ENCODE measurements at places on chromosomes 5 and 9.

GRCh38 chr5:120516805-120517204 lies 52.7 kb downstream of the PRR16 start:
- DNase-seq, result no peak

DNA sequence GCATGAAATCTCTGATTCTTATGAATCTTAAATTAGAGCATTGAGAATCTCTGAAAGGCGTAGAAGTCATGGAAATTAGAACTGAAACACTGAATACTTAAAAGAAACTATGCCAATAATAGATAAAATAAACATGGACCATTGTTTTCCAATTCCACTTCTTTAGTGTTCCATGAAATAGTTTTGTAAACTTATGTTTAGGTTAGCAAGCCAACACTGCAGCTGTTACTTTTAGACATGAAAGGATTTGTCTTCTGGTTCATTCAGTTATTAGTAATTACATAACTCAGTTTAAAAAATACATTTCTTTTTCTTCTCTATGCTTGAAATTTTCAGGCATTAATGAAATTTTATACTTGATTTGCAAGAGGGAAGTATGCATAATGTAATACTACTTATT lies 733.4 kb upstream of the NUDT12 start:
- no peak for DNase-seq

- DNase-seq, result no peak
Measured at GRCh38 chr5:74576941-74577456, 63.5 kb downstream of the ENC1 start.

DNA sequence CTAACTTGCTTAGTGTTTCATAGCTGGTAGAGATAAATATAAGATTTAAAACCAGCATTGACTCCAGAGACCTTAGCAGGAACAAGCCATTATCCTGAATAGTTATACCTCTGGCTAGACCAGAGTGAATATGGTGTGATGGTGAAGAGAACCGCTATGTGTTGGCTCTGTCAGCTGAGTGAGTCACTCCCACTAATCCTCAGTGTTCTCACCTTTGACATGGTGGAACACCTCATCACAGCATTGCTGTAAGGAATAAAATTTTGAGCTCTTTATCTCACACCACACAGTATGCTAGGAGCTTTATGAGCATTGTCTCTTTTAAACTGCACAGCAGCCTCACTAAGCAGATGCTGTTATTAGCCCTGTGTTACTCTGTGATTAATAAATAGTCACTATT lies 90.7 kb upstream of the DHFR start:
- no peak for DNase-seq

GRCh38 chr9:135296735-135297455 lies 182.7 kb upstream of the PPP1R26 start:
- DNase-seq, result no peak

DNA sequence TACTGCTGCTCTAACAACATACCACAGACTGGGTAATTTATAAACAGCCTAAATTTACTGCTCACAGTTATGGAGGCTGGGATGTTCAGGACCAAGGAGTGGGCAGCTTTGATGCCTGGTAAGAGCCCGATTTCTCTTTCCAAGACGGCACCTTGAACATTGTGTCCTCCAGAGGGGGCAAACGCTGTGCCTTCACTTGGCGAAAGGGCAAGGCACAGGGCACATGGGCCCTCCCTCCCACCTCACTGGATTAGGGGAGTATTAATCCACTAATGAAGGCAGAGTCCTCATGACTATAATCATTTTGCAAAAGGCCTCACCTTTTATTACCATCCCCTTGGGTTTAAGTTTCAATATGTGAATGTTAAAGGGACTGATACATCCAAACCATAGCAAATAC lies 397.7 kb downstream of the TMEM38B start:
- DNase-seq, result no peak

DNA sequence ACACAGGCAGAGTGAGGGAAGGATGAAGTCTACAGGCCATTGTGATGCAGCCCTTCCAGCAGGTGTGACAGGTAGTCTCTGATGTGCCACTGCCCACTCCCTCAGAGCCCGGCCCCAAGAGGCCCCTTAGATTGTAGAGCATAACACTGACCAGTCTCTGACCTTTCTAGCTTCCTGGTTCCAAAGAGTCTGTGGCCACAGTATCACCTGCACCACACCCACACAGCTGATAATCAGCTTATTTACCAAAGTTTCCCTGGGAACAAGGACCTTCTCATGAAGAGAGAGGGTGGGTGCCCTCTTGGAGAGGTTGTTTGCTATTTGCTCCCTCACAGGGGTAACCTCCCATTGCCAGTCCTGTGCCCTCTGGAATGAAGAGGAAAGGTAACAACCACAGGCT lies 11.0 kb upstream of the ACER2 start:
- DNase-seq, result no peak

All from stimulated activated naive CD8-positive, alpha-beta T cell treated with anti-CD3 and anti-CD28 coated beads, Interleukin-15, Interleukin-2, amounts not matched to agents 100 U/mL and 50 U/mL, for 24 hours (primary cell).